ENCODE measurements at places on chromosomes 5 and 9.

DNA sequence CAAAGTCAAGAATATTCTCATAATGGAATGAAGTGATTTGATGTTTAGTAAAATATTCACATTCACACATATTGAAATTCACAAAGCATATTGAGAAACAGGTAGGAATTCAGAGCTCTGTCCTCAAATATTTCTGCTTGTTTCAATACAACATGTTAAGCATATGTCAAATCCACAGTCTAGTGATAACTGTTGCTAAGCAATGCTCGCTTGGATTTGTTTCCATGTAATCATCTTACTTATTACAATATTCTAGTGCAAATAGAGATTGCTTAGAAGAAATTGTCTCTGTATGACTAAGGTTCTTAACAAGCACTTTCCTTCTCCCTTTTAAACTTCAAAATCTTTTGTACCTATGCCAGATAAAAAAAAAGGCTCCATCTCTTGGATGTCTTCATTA, 995.7 kb downstream of the CDH18 start:
- DNase-seq, result no peak

- no peak for DNase-seq
Observed at GRCh38 chr9:77800924-77801551, 152.9 kb upstream of the GNA14 start.

- DNase-seq, result no peak
Observed at GRCh38 chr9:126373241-126373640, 46.6 kb downstream of the MVB12B start.

- DNase-seq, result no peak
Observed at GRCh38 chr5:61363401-61364114, 31.5 kb downstream of the ZSWIM6 start.

- no peak for DNase-seq
Observed at GRCh38 chr9:73640971-73641370, 489.3 kb downstream of the ANXA1 start.

DNA sequence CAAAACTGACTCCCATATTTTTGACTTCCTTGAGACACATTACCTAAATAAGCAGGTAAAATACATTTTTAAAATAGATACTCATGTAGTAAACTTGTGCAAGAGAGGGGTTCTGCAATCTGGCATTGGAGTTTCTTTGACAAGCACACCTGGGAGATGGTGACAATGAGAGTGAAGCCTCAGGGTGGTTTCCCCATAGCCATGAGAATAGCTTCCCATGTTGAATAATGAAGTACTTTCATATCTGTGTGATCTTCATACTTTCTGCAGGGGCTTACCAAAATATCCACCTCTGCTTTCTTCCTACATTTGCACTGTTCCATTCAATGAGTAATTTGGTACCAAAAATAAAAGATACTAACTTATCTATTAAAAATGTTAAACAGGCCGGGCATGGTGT, 44.7 kb upstream of the VCAN start:
- DNase-seq, result no peak

- no peak for DNase-seq
Observed at GRCh38 chr9:87886933-87887505, 4.3 kb downstream of the SPATA31E1 start.

DNA sequence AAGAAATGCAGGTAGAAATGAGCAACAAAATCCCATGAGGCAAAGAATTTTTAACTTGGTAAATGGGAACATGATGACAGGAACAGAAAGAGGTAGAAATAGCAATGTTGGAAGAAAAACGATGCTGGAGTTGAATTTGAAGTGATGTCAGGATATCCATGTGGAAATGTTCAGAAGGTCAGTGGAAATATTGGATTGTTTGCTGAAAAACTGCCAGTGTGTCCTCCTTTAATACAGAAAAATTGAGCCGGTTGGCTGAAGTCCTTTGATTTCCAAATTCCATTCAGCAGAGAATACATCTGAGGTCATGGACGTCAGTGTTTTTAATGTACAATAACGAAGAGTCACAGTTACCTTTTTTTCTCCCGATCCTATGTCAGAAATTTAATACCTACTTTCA, 110.0 kb upstream of the DMAC1 start:
- DNase-seq, result no peak

- no peak for DNase-seq
Observed at GRCh38 chr5:67453111-67453905, 256.7 kb upstream of the CD180 start.

- no peak for DNase-seq
Observed at GRCh38 chr5:107381189-107381856, 289.4 kb downstream of the EFNA5 start.

DNA sequence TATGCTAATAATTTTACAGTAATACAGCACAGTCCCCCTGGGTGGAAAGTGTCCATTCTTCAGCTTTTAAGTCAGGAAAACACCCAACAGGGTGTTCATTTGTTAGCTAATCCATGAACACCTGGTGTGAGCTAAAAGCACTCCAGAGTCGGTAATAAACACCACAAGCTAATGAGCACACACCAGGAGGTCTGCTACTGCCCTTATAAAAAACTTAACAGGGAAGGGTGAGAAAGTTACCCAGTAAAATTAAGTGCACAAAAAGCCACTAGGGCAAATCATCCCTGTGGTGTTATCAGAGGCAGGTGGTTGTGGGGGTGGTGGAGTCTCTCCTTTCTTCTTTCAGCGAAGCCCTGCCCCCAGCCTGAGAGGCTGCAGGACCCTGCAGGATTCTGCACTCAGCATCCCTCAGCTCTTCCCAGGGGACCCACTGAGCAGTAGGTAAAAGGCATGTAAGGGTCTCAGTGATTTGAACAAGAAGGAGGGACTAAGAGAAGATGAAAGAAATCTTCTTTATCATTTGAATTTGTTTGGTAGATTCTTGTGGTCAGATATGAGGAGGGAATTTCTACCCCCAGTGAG, 14.4 kb downstream of the GDNF start:
- no peak for DNase-seq

- no peak for DNase-seq
Observed at GRCh38 chr9:121050128-121050988, at the start of gene C5. C5 (minus strand) TSS chr9:121050275; CDS start chr9:121050246, 29 bp downstream.
